ENCODE measurements at places on chromosomes 12 and 14.
A peak's percentile ranks its signal among the peaks of the same experiment; 100 is the strongest.

- DNase-seq = no peak
Observed at GRCh38 chr14:57008534-57008933, 198.3 kb upstream of the OTX2 start.

- DNase-seq = no peak
Observed at GRCh38 chr12:85356596-85357385, 76.8 kb downstream of the ALX1 start.

DNA sequence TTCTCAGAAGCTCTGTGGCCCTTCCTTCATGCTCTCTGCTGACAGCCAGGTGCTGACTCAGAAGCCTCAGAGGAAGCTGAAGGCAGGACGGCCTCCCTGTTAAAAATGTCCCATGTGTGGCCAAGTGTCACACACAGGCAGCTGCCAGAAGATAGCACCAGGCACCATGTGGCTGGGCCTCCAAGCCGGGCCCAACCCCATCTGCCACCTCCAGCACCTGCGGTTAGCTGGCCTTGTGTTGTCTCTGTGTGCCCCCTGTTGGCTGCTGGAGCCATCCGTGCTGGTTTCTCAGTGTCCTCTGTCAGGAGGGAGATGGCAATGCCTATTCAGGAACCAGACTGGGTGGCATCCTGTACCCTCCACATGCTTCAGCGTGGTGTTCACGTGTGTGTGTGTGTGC lies 63.2 kb downstream of the TSPAN11 start:
- DNase-seq = peak; percentile 69

DNA sequence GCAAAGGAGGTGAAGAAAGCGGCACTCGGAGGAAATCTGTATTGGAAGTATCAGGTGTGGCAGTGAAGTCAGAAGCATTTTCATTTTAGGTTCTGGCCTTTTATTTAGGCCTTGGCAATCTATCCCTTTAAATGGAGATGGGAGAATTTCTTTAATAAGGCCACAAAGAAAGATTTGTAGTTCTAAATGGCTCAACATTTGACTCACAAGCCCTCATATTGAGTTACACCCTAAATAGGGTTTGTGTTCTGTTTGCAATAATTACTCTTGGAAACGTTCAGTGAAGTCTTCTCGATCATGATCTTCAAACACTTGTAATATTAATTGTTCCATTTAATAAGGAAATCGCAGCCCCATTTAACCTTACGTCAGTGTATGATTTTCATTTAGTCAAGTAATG lies 25.3 kb upstream of the TMEM260 start:
- DNase-seq = no peak

- DNase-seq = no peak
Observed at GRCh38 chr14:53047307-53048069, 96.6 kb upstream of the FERMT2 start.

DNA sequence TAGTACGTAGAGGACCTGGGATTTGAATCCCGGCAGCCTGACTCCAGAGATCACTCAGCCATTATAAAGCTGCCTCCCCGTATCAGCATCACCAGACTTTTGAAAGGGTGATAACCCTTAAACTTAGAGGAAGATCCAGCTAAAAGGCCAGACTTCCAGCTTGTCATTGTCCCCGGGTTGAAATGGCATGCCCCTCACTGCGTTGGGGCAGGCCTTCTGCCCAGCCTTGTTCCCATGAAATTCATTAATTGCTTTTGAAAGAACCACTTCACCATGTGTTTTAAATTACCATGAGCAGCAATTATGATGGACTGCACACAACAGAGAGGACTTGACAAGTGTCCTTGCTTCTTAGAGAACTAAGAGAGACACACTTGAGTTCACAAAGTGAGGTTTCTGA lies 269.6 kb upstream of the CRY1 start:
- DNase-seq = no peak

- DNase-seq = peak; percentile 92
Observed at GRCh38 chr12:9797722-9798619, 29.3 kb upstream of the KLRF1 start.

- no peak for DNase-seq
Observed at GRCh38 chr12:31869972-31870371, 89.2 kb upstream of the RESF1 start.

- DNase-seq = no peak
Observed at GRCh38 chr12:54286042-54287030, 5.8 kb downstream of the HNRNPA1 start.

DNA sequence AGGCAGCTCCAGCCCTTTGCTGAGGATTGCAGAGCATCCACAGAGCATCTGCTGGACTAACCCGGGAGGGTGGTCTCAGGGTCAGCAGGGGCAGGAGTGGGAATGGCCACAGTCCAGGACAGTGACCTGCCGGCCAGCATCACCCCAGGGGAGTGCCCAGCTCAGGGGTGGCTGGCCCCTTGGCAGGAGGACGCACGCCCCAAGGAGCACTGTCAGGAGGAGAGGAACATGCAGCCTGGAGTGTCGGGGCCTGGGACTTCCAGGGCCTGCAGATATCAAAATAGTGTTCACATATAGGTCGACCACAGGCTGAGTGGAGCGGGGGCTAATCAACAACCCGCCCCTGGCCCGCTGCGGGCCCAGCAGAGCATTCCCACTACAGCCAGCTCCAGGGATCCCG lies 33.2 kb upstream of the TEX22 start:
- DNase-seq = no peak

GRCh38 chr12:58285551-58285950 lies 344.2 kb downstream of the ATP23 start:
- DNase-seq = no peak

GRCh38 chr14:22485178-22485577 lies 103.8 kb downstream of the DAD1 start:
- DNase-seq = peak; percentile 41

DNA sequence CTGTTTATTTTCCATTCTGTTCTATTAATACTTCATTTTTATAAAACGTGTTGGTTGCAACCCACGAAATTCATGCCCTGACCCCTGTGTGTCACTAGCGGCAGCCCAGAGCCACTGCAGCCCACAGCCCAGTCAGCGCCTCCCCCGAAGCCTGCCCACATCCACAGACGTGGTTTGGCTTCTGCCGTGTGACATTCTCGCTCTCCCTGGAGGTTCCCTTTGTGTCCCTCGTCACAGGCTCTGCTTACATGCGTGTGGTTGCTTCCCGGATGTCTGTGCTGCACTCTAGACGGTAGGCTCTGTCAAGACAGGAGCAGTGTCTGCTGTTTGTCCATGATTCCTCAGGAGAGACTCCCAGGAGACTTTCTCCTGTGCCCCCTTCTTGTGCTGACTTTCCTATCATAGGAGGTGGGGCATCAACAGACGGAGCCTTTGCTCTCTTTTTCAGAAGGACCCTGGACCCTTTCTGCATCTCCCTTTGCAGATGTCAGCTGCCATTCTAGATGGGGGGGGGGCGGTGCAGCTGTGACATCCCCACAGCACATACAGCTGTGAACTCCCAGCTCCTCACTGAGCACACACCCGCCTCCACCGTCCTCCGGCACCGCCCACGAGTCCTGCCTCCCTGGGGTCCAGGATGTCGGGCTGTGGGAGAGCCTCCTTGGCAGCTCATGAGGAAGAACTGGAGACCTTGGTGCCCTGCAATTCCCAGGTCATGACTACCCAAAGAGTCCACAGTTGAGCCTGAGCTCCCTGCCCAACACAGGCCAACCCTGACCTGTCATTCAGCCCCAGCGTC lies 36.8 kb upstream of the PIWIL1 start:
- no peak for DNase-seq

Measured in GM12865 (cell line).